A673 (cell line): ENCODE measurements at places on chromosomes 2 and 18.

DNA sequence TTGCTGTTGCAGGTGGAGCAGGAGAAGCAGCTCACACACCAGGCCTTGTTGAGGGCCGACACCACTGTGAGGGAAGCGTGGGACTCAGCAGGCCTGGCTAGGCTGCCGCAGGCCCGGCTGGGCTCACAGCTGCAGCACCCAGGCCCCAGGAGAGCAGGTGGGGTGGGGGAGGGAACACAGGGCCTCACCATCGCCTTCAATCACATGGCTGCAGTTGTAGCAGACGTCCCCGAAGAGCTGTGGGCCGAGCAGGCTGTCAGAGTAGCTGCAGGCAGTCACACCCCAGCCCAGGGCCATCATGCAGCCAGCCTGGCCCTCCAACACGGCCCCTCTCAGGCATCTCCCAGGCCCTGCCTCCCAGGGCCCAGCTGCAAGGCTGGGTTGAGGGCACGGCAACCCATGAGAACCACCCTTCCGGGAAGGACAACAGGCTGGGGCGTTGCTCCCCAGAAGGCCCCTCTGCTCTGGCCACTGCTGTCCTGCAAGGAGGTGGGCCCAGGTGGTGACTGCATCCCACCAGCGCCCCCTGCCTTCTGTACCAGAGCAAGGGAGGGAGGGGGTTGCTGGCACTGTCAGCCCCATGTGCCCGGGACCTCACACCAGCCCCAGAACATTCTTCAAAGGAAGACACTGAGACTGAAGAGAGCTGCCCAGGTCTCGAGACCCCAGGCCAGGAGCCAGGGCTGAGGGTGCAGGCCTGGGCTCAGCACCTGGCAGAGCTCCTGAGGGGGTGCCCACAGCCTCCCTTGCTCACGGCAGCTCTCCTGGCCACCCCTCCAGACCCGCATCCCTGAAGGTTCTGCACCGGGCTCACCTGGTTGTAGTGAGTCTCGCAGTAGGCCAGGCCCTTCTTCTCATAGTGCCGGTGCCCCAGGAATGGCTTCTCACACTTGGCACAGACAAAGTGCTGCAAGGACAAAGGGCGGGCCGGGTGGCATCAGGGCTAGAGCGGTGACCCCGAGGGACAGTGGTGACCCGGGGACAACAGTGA is 5.6 kb upstream of the GPR17 start:
- DNase-seq, result no peak

- no peak for DNase-seq
Measured at GRCh38 chr2:3429066-3429610, 49.6 kb downstream of the TRAPPC12 start.

DNA sequence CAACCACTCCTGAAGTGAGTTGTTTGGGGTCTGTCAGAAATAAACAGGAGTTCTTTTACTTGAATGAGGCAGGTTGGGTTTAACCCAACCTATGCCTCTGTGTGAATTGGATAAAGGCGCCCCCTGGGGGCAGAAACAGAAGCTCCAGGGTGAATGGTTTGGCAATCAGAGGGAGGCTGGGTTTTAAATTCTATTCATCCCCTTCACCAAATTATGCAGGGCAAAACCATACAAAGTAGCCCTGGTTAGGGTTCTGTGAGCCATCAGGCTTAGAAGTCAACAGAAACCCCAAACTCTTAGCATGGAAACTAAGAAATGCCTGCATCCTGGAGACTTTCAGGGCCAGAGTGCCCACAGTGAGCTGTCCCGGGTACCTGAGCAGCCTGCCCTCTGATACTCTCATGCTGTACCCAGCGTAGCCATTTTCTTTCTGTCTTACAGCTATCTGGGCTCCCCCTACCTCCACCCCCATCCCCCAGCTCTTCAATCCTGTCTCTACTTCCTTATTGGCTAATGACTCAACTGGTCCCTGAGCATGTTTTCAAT is 241.5 kb downstream of the ICOS start:
- peak; percentile 72 for DNase-seq

GRCh38 chr2:204625135-204625534 is 79.9 kb downstream of the PARD3B start:
- DNase-seq, result peak; percentile 21
